ENCODE measurements at places on chromosomes 16 and 17. TPM values are rescaled to one million over a fixed set of nuclear protein-coding genes. Genes with fewer than 3 reads are reported as not detected.

DNA sequence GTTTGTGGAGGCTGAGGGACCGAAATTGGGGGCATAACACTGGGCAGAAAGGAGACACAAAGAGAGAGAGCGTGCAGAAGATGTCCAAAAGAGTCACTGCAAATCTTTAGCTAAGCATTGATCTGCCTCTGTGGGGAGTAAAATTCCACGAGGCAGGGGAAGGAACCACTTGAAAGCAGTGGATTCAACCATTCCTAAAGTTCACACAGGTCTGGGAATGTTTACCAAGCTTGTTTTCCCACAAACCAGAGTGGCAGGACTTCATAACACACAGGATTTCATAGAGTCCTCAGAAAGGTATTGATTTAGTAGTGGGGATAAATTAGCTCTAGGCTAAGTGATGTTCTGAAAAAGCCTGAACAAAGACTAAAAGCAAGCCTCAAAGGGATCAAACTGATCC lies 66.1 kb upstream of the RPL38 start:
- DNase-seq: no peak

GRCh38 chr16:49659356-49659755 lies 196.6 kb downstream of the ZNF423 start:
- DNase-seq: no peak

GRCh38 chr17:13542636-13543035 lies 59.1 kb downstream of the HS3ST3A1 start:
- DNase-seq: no peak

DNA sequence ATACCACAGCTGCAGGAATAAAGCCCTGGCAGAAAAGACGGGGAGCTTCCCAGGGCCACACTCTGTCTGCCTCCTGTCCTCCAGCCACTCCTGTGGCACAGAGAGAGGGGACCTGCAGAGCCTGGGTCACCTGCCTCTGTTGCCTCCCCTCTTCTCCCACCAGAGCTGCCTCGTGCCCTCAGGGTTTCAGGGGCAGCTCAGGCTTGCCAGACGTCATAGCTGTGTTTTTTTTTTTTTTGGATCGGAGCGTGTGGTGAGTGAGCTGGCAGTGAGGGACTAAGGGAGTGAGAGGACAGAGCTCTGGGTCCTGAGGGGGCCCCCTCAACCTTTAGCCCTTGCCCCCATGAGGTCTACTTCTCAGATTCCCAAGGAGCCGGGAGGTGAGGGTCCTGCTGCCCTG lies 2.1 kb downstream of the PIK3R6 start:
- no peak for DNase-seq

- DNase-seq: no peak
Measured at GRCh38 chr17:30956764-30957374, 14.0 kb upstream of the RNF135 start.

PIRT gene
- total RNA-seq: not detected

DNA sequence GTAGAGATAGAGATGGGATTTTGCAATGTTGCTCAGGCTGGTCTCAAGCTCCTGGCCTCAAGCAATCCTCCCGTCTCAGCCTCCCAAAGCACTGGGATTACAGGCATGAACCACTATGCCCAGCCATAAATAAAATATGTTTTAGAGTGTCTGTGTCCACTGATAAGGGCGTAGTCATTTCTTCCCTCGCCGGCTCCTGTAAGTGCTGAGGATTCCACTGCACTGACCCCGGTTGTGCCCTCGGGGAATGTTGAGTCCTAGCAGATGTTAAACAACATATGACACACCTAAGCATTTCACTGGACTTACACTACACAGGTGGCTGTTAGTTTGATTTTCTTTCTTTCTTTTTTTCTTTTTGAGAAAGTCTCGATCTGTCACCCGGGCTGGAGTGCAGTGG lies 5.6 kb upstream of the SHMT1 start:
- DNase-seq: no peak

RCVRN gene
- not detected for total RNA-seq

- DNase-seq: no peak
Measured at GRCh38 chr17:28226563-28227315, 92.3 kb upstream of the TMEM97 start.

DNA sequence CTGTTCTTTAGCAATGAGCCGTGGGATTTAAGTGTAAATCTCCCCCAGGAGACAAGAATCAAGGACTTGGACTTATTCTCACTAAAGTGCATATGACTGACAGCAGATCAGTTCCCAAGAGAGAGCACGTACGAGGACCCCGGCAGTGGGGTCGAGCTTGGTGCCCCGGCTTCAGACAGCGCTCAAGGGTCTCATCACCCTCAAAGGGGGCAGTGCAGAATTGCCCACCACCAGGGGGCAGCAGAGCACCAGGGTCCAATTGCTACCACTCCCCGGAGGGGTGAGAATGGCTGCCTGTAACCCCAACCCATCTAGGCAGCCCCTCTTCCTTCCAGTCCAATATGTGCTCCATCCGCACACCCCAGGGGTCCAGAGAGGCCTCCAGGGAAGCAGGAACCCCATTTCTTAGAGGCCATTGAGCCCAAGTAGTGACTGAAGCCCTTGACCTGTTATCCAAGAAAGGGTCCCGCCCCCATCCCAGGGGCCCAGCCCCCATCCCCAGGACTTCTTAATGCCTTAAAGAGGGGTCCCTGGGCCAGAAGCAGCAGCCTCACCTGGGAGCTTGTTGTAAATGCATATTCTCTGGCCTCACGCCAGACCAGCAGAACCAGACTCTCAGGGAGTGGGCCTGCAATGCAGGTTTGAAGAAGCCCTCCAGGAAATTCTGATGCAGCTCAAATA lies 86.1 kb downstream of the ZDHHC7 start:
- peak; percentile 66 for DNase-seq

DNA sequence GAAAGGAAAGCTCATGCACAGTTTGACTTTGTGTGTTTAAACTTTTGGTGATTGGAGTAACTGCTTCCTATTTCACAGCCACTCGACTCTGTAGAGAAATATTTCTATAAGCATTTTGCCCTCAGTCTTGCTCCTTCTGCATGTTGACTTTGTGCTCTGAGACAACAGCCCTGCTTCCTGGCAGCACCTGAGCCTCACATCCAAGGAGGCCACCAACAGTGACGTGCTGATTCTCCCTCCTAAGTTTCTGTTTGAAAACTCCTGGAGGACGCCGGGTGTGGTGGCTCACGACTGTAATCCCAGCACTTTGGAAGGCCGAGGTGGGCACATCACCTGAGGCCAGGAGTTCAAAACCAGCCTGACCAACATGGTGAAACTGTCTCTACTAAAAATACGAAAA lies 23.9 kb upstream of the WSB1 start:
- DNase-seq: no peak

GRCh38 chr16:84268291-84269040 lies 26.2 kb upstream of the WFDC1 start:
- DNase-seq: no peak

Data from HT-29 (cell line).